ENCODE measurements at places on chromosomes 16 and 17.

DNA sequence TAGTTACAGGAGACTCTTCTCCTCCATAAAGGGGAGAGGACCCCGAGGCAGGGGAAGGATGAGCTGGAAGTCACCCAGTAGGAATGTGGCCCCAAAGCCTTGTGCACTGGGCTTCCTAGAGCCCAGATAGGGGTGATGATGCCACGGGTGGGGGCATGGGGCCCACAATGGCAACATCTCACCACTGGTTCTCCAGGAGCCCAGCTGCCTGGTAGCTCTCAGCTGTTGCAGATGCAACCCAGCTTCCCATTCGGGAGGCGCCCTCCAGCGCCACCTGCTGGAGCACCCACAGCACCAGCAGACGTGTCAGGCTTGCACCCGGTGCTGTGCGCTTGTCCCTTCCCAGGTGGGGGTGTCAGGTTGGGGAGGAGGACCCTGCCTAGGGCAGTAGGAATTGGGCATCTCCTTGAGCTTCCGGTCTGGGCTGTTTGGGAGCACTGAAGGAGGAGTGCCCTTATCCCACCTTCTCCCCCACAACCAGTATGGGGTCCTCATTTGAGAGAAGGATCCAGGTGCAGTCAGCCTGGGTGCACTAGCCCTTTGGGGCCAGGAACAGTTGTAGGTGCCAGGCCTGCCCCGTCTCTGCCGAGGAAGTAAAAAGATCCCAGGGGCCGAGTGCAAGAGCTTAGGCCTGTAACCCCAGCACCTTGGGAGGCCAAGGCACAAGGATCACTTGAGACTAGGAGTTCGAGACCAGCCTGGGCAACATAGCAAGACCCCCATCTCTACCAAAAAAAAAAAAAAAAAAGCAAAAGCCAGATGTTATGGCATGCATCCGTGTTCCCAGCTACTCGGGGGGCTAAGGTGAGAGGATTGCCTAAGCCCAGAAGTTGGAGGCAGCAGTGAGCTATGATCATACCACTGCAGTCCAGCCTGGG lies 14.4 kb downstream of the CDIPT start:
- DNase-seq, result peak; percentile 81

DNA sequence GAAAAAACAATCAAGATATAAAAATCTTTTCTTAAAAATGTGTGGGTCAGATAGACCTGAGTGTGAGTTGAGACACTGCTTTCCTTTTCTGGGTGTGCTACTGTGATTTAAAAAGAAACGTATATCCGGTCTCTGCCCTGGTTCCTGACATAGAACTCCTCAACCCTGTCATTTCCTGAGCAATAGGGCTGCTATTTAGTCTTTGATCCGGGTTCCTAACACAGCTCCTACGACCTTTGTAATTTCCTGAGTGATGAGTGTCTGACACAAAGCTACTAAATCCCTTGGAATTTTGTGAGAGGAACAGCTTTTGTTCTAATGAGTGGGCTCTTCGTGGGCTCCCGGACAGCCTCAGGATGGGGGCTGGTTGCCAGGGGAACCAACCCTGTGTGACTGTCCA lies 93.9 kb upstream of the FA2H start:
- DNase-seq, result no peak

DNA sequence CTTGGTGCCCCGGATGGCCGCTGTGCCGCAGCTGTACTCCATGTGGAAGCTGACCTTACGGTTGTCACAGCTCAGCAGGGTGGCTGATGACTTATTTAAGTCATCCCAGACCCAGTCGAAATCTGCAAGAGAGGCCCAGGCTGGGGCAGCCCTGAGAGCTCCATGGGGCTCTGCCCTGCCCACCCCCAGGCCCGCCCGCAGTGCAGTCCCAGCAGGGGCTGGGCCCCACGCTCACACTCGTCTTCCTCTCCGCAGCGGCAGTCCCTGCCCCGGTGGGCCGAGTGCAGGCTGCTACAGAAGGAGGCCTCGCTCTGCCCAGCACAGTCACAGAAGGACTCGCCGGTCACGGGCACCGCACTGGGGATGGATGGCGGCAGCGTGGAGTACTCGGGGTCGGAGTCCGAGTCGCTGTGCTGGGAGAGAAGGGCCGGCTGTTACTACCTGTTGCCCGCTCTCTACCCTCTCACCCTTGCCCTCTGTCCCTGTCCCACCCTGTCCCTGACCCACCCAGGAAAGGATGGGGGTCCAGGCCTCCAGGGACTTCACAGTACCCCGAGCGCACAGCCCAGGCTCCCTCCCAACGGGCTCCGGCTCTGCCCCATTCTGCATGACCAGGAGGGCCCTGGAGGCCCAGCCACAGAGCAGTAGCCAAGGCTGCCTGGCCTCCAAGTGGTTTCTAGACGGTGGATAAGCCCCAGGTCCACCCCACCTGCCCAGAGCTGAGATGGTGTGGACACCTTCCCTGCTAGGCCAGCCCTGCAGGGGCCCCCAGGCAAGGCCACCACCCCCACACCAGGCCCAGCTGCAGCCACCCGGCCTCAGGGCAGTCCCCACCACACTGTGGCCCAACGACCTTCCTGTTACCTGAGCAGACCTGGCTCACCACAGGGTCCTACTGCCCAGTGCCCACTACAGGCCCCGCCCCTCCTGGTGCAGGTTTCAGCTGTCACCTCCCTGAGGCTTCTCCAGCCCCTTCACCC lies 3.9 kb downstream of the SPSB3 start:
- no peak for DNase-seq

GRCh38 chr17:15262291-15263205 lies 2.6 kb downstream of the PMP22 start:
- DNase-seq, result no peak

DNA sequence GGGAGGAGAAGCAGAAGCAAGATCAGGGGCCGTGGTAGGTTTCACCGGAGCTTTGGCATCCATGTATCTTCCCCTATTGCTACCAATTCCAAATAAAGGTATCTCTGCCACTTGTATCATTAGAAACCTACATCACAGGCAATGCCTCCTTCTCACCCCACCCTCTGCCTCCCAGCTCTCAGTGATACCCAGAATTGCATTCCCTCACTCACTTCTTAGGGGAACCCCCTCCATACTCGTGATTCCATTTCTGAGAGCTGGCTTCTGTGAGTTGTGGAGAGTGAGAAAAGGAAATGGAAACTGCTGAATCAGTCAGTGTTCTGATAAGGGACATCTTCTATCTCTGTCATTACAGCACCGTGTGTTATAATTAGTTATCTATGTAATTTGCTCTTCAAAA lies 2.3 kb upstream of the CCL3 start:
- no peak for DNase-seq

DNA sequence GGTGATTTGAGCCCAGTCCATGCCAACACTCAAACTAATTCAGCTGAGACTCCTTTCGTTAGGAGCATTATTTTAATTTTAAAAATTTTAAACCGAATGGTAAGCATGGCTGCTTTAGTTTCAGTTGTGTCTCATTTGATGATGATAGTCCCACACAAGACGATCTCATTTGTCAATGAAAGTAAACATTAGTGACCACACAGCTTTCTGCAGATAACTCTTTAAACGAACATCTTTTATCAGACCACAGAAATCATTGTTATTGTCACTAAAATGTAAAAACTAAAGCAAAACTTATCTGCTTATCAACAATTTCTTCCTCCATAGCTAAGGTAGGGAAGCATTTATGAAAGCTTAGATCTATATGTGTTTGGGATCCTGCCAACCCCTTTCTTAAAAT lies 382.2 kb downstream of the ZFHX3 start:
- DNase-seq, result no peak

GRCh38 chr17:58703137-58703915 lies 10.9 kb downstream of the RAD51C start:
- DNase-seq, result no peak

GRCh38 chr17:55816532-55817396 lies 65.9 kb downstream of the PCTP start:
- DNase-seq, result no peak

DNA sequence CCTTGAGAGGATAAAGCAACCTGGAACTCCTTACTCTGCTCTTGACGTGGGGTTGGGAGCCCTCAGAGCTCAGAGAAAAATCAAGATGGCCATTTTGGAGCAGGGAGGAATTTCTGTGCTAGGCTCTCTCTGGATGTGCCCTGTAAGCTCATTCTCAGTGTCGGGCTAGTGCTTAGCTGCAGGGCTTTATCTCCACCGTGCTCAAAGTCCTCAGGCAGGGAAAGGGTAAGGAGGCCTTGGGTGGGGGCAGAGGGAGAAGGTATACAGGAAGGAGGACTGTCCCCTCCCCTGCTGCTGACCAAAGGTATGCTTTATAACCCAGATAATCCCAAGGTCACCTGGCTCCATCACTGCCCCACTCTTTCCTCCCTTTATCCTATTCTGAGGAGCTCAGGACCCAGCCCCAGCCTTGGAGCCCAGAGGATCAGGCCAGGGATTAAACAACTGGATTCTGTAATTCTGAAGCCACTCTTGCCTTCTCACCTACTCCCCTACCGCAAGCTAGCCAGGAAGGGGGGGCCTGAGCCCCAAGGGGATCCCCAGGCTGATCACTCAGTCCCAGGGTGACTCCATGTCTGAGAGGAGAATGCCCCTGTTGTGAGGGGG lies 1.1 kb downstream of the DHRS11 start:
- no peak for DNase-seq

DNA sequence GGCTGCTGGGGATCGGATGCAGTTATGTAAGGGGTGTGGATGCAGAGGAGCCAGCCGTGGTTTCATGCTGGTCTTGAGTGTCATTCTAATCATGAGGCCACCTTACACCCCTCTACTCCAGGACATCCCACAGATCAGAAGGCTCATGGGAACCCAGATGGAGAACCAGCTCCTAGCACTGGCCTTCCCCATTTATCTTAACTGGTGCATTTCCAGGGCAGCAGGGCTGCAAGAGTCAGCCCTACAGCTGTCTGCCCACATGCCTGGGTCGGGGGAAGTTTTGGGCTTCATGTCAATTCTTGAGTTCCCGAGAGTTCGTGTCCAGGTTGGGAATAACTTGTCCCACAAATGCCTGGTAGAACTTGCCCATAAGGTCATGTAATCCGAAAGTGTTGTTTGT lies 29.1 kb downstream of the RPTOR start:
- DNase-seq, result no peak

GRCh38 chr17:9658593-9659211 lies 13.4 kb downstream of the USP43 start:
- no peak for DNase-seq

DNA sequence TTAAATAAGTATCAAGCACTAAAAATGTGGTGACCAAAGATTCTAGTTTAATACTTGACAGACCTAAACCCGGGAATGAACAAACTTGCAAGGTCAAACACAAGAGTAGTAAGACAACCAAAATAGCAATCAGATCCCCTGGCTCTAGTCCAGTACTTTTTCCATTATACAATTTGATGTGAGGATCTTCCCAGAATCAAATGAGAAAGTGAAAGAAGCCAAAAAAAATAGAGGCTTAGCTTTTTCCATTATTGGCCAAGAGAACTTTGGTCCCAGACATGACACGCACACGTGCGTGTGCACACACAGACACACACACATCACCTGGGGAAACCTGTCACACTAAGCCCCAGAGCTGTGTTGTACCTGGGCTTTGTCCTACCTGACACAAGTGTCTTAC lies 300.6 kb upstream of the CDH5 start:
- DNase-seq, result no peak

GRCh38 chr16:72277749-72278148 lies 105.8 kb upstream of the PMFBP1 start:
- no peak for DNase-seq

GRCh38 chr17:79952901-79953300 lies 82.8 kb downstream of the TBC1D16 start:
- no peak for DNase-seq

- peak; percentile 33 for DNase-seq
Observed at GRCh38 chr16:23302045-23302956, at the start of gene SCNN1B. Gene SCNN1B, plus strand, starts transcription at chr16:23302302. Its CDS starts 46,298 bp downstream, at chr16:23348600.
